ENCODE measurements at places on chromosomes 4 and X. TPM values are rescaled to one million over a fixed set of nuclear protein-coding genes. Genes with fewer than 3 reads are reported as not detected.

DNA sequence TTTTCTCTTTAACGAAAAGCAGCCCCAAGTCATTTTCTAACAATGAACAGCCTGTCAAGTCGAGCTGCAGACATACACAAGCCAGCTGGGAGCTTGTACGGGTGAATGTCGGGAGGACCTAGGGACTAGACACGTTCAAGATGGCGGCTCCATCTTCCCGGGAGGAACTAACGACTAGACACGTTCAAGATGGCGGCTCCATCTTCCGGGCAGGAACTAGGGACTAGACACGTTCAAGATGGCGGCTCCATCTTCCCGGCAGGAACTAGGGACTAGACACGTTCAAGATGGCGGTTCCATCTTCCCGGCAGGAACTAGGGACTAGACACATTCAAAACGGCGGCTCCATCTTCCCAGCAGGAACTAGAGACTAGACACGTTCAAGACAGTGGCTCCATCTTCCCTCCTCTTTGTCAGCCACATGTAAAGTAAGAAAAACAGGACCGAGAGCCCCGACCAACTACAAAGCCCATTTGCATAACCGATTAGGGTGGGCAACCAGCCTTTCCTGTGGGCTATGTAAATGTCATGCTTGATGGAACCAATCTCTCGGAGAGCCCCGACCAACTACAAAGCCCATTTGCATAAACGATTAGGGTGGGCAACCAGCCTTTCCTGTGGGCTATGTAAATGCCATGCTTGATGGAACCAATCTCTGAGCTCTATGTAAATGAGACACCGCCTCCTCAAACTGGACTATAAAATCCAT is 175.5 kb downstream of the DHRSX start:
- no peak for DNase-seq

DNA sequence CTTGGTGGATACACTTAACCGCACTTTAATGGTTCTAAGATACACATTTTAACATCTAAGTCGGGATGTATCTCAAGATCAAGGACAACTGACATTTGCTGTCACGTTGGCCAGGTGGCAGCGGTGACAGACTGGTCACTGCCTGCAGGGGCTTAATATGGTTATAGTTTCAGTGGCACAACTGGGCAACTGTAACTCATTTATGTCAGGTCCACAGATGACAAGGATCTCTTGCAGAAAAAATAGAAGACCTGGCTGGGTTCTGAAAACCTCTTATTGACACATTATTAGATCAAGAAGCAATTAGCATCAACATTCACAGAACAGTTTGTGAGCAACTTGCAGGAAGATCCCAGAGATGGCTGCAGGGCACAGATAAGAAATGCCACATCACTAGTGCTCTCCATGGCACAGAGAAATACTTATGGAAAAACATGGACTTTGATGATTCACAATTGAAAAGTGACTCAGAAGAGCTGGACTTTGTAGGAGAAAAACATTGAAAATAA is 99.6 kb upstream of the SORBS2 start:
- no peak for DNase-seq

Gene ADH1A
- total RNA-seq, result not detected

DNA sequence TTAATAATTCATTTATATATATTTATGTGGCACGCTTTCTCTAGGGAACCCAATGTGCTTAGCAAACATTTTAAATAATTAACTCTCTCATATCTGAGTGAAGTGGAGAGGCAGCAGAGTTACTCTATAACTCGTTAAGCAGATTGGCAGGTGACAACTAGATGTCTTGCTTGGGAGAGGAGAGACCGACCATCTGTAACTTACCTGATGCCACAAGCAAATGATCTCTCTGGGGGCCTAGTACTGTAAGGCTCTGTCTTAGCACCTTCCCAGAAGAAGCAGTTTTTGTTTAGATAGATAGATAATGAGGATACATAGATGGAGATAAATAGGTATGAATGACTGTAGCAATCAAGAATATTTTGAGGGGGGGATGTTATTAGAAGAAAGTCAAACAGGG is 11.9 kb upstream of the SEL1L3 start:
- no peak for DNase-seq

- no peak for DNase-seq
Observed at GRCh38 chrX:152937236-152937635, 39.4 kb downstream of the ZNF185 start.

Gene METAP1
- 25.3 TPM for total RNA-seq

- DNase-seq, result no peak
Observed at GRCh38 chr4:119536572-119537528, 91.8 kb downstream of the PDE5A start.

Gene ATP2B3
- total RNA-seq, result 0.39 TPM

Gene FGG
- not detected for total RNA-seq

GRCh38 chrX:125651426-125651825 is 331.8 kb downstream of the TEX13C start:
- no peak for DNase-seq

GRCh38 chr4:120055162-120055561 is 11.5 kb downstream of the MAD2L1 start:
- no peak for DNase-seq

DNA sequence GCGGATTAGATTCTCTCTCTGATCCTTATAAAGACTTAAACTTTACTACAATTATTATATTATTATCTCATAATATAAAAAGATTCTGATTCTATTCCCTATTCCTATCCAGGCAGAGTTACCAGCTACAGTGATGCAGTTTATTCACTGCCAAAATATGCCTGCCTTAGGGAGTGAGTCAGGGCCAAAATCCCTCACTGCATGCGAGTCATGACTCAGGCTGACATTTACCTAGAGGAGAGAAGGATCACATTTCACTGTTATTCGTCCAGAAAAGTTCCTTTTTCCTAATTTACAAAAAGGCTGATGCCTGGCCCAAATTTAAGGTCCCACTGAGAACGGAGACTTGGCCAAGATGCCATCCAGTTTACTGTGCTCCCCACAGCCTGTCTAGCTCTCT is 168.5 kb upstream of the LDB2 start:
- no peak for DNase-seq
